ENCODE measurements at places on chromosomes 5 and 9.

DNA sequence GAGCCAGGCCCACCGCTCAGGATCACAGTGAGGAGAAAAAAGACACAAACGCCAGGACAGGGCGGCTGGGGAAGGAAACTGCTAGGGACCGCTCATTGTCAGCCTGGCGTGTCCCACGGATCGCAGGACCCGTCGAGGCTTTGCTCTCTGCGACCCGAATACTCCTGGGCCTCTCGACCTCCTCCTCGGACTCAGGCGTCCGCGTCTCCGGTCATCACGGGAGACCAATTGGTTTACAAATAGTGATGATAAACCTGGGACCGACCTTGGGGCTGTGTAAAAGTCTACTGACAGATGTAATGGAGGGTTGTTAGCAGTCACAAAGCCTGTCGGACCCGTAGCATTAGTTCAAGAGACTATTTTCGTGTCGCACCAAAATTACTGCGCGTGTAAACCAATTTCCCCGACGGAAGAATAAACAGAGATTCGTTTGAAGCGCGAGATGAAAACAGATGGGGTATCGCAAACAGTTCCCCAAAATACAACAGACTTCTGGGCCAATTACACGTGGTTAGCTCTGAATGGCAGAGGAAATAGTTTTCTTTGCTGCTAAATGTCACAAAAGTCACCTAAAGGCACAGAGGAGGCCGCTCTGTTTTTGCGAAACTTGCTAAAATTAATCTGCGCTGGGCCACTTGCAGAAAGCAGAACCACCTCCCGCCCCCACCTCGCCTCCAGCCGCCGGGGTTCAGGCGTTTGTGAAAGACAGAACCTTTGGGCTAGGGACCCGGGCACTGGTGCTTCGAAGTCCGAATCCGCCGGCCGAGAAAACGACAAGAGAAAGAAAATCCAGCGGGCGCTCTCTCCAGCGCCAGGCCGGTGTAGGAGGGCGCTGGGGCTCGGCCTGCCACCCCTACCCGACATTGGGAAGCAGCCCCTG is 67.6 kb downstream of the FOXD1 start:
- DNase-seq = no peak

GRCh38 chr5:74562122-74562521 is 78.4 kb downstream of the ENC1 start:
- DNase-seq = no peak

- DNase-seq = no peak
These were observed 164.1 kb downstream of the ASTN2 start for GRCh38 chr9:117250610-117251215.

DNA sequence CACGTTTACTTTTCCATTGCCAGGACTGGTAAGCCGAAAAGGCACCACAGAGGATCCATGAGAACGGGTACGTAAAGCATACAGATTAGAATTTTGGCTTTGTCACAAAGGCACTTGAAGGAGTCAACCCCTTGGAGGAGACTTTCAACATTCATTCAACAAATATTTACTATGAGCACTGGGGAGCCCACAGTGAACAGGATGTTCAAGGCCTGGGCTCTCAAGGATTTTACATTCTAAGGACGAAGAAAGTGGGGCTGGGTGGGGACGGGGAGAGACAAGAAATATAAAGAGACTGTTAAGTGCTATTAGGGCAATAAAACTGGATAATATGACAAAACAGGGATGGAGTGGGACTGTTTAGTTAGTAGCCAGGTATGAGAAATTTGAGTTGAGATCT is 66.0 kb downstream of the KLF4 start:
- DNase-seq = no peak

DNA sequence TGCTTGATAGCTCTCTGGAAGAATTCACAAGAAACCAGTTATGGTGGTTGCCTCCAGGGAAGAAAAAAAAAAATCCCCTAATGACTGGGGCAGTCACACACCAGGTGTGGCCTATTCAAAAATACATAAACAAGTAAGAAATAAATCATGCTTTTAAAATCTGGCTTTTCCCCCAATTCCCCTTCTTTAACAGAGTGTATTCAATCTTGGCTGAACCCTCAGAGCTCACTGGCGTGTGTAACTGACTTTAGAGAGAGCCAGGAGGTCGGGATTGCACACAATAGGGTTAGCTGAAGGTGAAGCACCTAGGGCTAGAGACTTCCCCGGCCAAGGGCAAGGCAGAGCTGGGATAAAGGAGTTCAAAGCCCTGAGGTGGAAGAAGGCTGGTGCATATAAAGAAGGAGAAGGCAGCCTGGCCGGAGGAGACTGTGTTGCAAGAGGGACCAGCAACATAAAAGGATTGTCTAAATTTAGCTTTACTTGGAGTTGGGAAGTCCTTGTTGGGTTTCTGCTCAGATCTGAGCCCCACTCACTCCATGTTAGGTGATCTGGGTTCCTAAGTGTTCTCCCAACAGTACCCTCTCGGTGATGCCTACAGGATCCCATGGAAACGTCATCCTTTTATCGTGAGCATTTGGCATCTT is 19.7 kb downstream of the FNBP1 start:
- no peak for DNase-seq

- no peak for DNase-seq
These were observed 847.3 kb downstream of the MAT2B start for GRCh38 chr5:164352695-164353094.

DNA sequence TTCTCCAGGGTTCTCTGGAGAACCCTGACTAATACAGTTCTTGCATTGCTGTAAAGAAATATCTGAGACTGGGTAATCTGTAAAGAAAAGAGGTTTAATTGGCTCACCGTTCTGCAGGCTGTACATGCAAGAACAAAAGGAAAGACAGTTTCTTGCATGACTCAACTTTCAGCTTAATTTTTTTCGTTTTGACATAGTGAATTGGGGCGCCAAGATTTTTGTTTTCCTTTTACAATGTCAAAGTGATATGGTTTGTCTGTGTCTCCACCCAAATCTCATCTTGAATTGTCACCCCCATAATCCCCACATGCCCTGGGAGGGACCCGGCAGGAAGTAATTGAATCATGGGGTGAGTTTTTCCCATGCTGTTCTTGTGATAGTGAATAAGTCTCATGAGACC is 11.8 kb upstream of the CRHBP start:
- DNase-seq = no peak

DNA sequence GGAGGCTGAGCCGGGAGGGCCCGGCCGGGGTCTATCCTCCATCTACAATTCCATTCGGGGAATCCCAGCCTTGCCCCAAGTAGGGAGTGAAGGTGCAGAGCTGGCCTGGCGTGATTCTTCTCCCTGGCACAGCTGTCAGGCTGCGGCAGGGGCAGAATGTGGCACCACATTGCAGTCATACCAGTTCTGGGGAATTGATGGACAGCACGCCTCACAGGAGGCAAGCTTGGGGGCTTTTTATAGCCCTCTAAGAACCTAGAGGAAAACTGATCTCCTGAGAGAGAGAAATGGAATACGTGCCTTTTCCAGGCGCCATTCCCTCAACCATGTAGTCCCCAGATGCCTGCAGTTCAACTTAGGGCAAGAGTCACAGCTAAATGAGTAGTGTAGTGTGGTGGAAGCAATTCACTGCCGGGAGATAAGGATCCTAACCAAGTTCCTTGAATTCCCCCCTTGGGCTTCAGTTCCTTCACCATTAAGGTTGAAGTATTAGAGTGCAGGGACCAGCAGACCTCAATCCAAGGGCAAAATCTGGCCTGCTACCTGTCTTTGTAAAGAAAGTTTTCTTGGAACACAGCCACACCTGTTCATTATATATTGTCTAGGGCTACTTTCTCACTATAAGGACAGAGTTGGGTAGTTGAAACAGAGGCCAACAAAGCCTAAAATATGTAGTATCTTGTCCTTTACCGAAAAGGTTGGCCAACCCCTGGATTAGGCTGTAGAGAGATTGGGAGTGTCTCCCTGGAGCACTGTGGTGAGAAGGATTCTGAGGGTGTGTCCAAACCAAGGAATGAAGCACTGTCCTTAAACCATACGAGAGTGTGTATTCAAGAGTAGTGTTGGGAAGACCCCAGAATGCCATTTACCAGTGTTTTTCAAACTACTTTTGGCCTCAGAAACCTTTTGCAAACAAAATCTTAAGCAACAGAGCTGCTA is 10.6 kb downstream of the AFAP1L1 start:
- DNase-seq = no peak

DNA sequence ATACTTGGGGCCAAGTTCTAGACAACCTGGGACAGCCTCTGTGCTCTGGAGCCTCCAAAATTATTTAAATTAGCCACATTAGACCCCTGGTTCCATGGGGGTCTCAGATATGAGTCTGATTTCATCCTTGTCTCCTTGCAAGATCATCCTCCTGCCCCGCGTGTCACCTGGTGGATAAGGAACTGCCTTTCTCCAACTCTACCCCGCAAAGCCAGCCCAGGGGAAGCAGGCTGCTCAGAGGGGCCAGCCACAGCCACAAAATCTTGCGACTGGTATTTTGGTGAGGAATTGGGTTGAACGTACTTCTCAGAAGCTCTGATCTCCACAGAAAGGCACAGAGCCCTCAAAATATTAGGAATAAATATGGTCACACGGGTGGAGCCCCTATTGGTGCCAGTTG is 101.2 kb downstream of the AK8 start:
- no peak for DNase-seq

DNA sequence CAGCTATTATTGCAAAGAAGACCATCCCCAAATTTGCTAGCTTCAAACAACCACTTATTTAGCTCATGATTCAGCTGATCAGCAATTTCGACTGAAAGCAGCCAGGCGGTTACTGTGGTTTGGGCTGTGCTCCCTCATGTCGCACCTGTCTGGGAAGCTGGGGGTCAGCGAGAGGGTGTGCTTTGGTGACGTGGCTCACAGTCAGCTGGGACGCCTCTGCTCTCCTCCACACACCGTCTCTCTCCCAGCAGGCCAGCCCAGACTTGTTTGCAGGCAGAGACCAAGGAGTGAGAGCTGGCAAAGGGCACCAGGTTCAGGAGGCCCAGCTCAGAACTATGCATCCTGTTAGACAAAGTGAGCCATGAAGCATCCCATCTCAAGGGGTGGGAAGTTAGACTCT is 140.9 kb downstream of the SYK start:
- no peak for DNase-seq

DNA sequence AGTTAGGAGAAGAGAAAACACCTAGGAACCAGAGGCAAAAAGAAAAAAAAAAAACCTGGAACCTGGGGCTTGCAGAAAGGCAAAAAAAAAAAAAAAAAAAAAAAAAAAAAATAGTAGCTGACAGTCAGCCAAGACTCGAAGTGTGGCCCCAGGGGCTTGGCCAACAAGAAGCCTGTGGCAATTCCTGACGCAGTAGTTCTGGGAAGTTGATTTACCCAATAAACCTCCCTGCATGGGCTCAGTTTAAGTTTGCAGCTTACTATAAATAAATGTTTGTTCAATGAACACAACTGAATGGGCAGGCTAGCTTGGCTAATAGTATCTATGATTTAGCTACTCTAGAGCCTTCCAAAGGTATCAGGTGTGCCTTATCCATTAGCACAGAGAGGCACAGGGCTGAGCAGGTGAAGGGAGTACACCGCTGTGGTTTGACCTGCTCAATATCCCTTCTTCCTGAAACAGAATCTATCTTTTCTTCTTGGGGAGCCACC is 21.3 kb upstream of the GLRX start:
- no peak for DNase-seq

- DNase-seq = no peak
These were observed 22.5 kb downstream of the ADAMTSL1 start for GRCh38 chr9:18496256-18497000.

Data from AG04449 (cell line).